Right hindlimb (tissue), 1 donor: ENCODE measurements at places on chromosomes 4 and X.

- DNase-seq, result no peak
Measured at GRCh38 chrX:63664741-63665140, 120.3 kb downstream of the ARHGEF9 start.

- DNase-seq, result no peak
Measured at GRCh38 chr4:42326524-42326923, 70.8 kb upstream of the SHISA3 start.

GRCh38 chr4:145216535-145216934 is 36.1 kb upstream of the OTUD4 start:
- DNase-seq, result no peak

GRCh38 chrX:13965531-13965930 is 64.2 kb downstream of the GEMIN8 start:
- DNase-seq, result no peak

DNA sequence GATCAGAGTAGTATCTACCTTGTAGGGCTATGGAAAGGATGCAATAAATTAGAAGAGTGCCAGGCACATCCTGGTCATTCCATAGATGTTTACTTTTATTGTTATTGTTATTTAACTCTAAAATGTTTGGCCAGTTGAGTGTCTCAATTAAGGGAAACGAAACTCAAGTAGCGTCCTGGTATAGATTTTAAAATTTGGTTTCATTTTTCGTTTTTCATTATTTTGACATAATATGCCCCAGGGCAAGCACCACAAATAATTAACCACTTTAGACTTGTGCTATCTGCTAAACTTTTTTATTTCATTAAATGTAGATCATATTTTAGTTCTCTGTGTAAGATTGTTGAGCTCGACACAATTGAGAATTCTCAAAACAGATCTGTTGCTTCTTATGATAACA is 179.7 kb upstream of the PRPS2 start:
- DNase-seq, result no peak

- no peak for DNase-seq
Measured at GRCh38 chrX:46648660-46649059, 75.1 kb downstream of the CHST7 start.

- no peak for DNase-seq
Measured at GRCh38 chr4:185682236-185682635, 129.8 kb downstream of the SORBS2 start.

- DNase-seq, result no peak
Measured at GRCh38 chr4:57580710-57581599, 470.8 kb upstream of the IGFBP7 start.

GRCh38 chrX:107686026-107686425 is 57.7 kb downstream of the PRPS1 start:
- no peak for DNase-seq

DNA sequence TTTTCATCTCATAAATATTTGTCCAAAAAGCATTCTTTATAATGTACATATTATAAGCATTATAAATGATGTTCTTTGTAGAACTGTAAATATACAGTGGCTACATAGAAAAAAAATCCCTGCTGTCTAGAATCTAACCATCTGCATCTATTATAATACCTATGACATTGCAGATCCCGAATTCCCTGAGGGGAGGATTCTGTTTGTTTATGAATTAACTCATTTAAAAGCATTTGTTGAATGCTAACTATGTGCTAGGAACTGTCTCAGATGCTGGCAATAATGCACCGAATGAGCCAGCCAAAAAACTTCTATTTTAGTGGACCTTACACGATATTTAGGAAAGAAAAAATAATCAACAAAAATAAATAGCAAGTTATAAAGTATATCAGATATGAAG is 189.6 kb downstream of the PACRGL start:
- DNase-seq, result no peak

DNA sequence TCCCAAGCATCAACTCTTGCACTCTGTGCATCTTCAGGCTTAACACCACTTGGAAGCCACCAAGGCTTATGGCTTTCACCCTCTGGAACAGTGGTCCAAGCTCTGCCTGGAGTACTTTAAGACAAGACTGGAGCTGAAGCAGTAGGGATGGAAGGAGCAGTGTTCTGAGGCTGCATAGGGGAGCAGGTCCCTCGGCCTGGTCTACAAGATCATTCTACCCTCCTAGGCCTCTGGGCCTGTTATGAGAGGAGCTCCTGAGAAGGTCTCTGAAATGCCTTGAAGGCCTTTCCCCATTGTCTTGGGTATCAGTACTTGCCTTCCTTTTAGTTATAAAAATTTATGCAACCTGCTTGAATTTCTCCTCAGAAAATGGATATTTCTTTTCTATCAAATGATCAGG is 286.7 kb downstream of the CPXCR1 start:
- DNase-seq, result no peak

GRCh38 chr4:159269956-159270355 is 167.1 kb downstream of the RAPGEF2 start:
- no peak for DNase-seq

DNA sequence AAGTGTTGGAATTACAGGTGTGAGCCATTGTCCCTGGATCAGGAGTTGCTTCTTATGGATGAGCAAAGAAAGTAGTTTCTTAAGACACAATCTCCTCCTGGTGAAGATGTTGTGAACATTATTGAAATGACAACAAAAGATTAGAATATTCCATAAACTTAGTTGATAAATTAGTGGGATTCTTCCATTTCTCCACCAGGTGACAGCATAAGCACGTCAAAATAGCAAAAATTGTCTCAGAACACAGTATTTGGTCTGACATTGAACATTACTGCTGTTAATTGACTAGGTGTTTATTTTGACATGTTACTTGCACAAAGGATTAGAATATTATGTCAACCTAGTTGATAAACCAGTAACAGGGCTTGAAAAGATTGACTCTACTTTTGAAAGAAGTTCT is 21.6 kb downstream of the CLDN34 start:
- no peak for DNase-seq

- no peak for DNase-seq
Measured at GRCh38 chrX:120023259-120023658, 54.2 kb downstream of the RHOXF2B start.

DNA sequence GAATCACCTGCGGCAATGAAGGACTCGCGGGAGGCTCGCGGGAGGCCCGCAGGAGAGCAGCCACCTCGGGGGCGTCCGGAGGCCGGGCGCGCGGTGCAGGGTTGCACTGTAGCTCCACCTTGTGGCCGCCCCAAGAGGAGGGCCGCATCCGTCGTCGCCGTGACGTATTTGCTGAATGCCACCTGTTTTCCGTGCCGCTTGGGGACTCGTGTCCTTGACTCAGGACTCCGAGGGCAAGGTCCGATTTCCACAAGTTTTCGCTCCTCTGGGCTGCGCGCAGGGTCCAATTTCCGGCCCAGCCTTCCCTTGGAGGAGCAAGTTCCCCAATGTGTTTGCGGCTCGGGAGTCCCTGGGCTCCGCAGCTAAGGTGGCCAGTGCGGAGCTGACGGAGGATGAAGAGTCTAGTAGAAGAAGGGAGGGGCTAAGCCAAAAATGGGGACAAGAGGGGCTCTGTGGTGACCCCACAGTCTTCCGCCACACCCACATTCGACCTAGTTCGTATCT is 10.7 kb upstream of the DLG3 start:
- peak; percentile 49 for DNase-seq

- DNase-seq, result peak; percentile 48
Measured at GRCh38 chrX:129984111-129984958, 1.9 kb downstream of the BCORL1 start.

GRCh38 chrX:150366951-150367545 is 3.9 kb downstream of the MAMLD1 start:
- DNase-seq, result peak; percentile 21

- no peak for DNase-seq
Measured at GRCh38 chr4:155597933-155598451, 68.7 kb upstream of the GUCY1A1 start.

GRCh38 chrX:134484039-134484438 is 24.1 kb downstream of the HPRT1 start:
- DNase-seq, result no peak

DNA sequence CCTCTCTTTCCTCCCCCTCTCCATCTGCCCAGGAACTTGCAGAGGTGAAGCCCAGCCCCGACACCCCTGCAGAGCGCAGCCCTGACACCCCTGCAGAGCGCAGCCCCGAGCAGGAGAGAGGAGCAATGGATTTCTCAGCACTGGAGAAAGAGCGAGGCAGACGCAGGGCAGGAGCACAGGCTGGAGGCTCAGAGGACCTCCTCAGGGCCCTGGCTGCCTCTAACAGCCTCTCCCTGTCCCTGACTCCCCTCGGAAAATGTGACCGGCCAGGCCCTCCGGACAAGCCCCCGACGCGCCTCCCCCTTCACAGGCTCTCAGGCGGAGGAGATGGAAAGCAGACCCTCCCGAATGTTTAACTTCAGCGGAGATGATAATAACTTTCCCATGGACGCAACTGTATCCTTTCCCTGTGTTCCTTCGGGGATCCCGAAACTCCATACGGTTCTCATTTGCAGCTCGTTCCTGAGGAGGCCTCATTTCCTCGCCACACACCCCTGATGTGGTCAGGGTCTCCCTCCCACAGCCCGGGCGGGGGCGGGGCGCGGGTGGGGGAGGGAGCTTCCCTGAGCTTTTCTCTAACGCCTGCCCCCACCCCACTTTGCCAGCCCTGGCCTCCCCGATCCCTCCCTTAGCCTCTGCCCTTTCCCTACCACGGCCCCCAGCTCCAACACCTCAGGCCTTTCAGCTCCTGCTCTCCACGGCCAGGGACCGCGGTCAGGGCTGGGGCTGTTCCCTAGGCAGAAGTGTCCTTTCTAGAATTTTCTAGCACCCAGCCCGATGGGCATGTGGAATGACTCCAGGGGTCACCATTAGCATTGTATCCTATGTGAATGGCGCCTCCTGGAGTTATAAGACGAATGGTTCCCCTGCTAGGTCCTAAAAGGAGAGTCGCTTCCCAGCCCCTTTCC is 201.1 kb upstream of the BCOR start:
- DNase-seq, result peak; percentile 69

- no peak for DNase-seq
Measured at GRCh38 chr4:136847881-136848621, 684.2 kb downstream of the PCDH18 start.

DNA sequence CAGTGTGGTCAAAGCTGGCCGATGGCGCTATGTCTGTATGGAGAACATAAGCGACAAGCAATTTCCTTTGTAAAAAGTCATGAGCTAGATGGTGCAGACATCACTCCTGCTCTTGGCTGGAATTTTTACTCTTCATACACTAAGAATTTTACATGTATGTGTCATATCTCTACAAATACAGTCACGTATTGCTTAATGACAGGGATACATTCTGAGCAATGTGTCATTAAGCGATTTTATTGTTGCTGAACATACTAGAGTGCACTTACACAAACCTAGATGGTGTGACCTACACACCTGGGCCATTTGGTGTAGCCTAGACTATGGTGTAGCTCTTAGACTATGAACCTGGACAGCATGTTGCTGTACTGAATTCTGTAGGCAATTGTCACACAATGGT is 185.4 kb downstream of the SOWAHB start:
- no peak for DNase-seq

GRCh38 chr4:155564086-155564485 is 102.6 kb upstream of the GUCY1A1 start:
- DNase-seq, result no peak

GRCh38 chrX:13669246-13669737 is 16.4 kb downstream of the TCEANC start:
- no peak for DNase-seq

DNA sequence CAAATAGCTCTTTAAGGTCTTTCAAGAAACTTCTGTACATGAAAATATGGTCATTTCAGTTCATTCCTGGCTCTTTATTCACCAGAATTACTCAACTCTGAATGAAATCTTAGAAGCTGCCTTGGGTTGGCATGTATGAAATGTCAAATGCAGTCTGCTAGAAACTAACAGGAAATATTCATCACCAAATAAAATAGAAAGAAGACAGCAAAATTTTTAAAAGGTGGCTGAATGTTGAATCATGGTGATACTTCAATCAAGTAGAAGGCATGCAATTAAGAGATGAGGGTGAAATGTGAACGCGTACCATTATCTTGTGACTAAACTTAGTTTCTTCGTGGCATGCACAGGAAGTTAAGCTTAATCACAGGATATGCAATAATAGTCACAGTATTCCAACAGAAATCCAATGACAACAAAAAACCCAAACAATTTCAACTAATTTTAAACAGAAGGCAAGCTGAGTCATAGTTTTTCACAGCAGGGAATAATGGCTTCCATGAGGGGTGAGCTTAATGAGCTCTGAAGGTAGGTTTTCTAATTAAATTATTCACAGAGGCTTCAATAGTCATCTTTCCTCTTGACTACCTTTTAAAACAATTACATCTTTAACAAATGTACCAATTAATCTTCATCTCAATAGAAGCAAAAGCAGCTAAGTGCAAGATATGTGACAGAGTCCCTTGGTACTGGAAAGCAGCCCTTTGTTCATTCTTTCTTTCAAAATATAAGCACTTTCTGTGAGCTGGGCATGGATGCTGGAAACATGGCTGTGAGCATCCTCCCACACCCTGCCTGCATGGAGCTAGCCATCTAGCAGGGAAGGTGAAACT is 44.5 kb downstream of the SCFD2 start:
- DNase-seq, result no peak

DNA sequence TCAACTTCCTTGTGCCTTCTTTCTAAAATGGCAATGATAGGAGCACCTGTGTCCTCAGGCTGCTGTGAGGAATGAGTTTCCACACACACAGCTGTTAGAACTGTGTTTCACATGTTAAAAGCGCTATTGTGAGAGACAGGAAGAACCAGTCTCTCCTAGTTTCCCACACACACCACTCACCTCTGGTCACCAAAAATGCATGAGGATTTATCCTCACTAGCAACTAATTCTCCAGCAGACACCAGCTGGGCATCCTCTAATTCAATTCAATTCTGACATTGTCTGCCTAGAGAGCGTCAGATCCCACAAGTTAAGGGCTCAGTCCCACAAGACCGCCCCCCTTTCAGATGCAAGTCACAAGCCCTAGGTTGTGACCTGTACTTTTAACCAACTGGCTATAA is 29.0 kb upstream of the SLC2A9 start:
- no peak for DNase-seq

DNA sequence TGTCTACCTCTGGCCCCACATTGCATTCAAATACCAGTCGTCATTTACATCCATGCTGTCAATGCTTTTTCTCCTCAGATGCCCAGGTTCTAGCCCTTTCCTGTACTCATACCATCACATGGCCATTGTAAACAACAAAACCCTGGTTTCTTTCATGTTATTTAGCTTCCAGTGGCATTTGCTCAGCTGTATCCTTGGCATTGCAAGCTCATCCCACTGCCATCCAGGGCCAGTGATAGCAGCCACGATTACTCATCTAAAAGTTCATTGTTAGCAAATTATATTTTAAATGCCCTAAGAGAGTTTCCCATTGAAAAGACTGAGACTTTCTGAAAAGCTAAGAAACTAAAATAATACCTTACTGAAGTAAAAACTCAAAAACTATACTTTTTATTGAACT is 34.0 kb downstream of the VEGFC start:
- DNase-seq, result no peak

GRCh38 chr4:3462790-3463415 is at the start of gene DOK7:
Gene DOK7, plus strand, starts transcription at chr4:3463306. Its CDS starts 70 bp downstream, at chr4:3463376.
- no peak for DNase-seq

GRCh38 chr4:101451086-101451485 is 103.8 kb upstream of the PPP3CA start:
- no peak for DNase-seq

DNA sequence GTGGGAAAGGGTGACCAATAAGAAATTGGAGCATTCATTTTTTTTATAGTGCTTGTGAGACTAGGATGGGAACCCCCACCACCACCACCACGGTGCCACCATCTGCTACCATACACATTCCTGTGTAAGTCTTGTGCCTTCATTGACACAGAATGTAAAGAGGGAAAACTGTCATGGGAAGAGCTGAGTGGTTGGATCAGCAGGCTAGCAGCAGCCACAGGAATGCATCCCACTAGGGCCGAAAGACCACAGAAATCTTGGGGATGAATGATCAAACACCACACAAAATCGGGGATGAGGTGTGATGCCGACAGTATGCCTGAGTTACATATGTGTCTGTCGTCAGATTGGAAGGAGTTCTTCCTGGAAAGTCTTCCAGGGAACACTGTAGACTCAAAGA is 69.2 kb downstream of the SRPX start:
- no peak for DNase-seq
